Breast epithelium (tissue), 4 donors: ENCODE measurements at places on chromosomes 16 and 17. TPM values are rescaled to one million over a fixed set of nuclear protein-coding genes. Genes with fewer than 3 reads are reported as not detected.

Gene SRL
- 0.44 TPM for total RNA-seq

- H3K27me3 ChIP-seq: no peaks in the 10 kb centered on the region
- H3K36me3 ChIP-seq: peaks cover 3% of the 10 kb centered on the region
- no peaks in the 10 kb centered on the region for H3K4me1 ChIP-seq
- H3K4me3 ChIP-seq: no peak overlapping the region
- H3K27ac ChIP-seq: peak overlapping the region; percentile 64
These were observed 17.8 kb downstream of the MBTPS1 start for GRCh38 chr16:84098939-84099338.

Gene GJD3
- not detected for total RNA-seq

DNA sequence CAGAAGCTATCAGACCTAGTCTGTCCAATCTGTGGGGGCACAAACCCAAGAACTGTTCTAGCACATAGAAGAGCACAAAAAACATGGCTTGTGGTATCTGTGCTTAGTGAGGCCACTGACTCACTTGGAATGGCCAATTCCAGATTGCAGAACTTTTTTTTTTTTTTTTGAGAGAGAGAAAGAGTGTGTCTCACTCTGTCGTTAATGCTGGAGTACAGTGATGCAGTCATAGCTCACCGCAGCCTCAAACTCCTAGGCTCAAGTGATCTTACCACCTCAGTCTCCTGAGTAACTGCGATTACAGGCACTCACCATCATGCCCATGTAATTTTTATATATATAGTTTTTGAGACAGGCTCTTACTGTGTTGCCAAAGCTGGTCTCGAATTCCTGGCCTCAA lies 77.2 kb upstream of the CLEC3A start:
- H3K4me1 ChIP-seq: no peaks in the 10 kb centered on the region
- no peaks in the 10 kb centered on the region for H3K27me3 ChIP-seq
- H3K36me3 ChIP-seq: no peaks in the 10 kb centered on the region
- H3K27ac ChIP-seq: no peak overlapping the region
- no peak overlapping the region for H3K4me3 ChIP-seq

Gene HBQ1
- total RNA-seq: not detected

- H3K4me3 ChIP-seq: no peak overlapping the region
- no peaks in the 10 kb centered on the region for H3K27me3 ChIP-seq
- no peak for DNase-seq
- no peak overlapping the region for H3K27ac ChIP-seq
- H3K4me1 ChIP-seq: no peaks in the 10 kb centered on the region
These were observed 11.0 kb upstream of the SPOP start for GRCh38 chr17:49688848-49689247.
